SJCRH30 (cell line): ENCODE measurements at places on chromosomes 11 and 22. TPM values are rescaled to one million over a fixed set of nuclear protein-coding genes. Genes with fewer than 3 reads are reported as not detected.

The SPTBN2 gene
- 4.8 and 8.5 TPM in 2 replicates for total RNA-seq

DNA sequence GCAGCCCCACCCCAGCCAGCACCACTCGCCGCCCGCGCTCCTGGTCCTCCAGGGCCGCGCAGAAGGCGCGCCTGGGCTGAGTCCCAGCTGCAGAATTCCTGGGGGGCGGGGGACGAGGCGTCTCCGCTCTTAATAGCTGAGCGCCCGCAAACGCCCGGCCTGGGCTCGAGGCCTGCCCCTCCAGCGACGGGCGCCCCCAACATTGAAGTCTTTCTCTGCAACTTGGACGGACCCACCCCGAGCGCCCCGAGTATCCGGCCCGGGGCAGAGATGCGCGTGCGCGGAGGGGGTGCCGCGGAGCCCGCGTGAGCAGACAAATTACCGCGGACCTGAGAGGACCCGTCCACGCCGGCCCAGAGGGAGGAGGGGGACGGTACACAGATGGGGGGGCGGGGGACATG, 6.7 kb upstream of the SYT7 start:
- no peaks in the 10 kb centered on the region for H3K36me3 ChIP-seq
- H3K27ac ChIP-seq = no peak overlapping the region
- no peak for DNase-seq
- H3K4me3 ChIP-seq = no peak overlapping the region
- no peaks in the 10 kb centered on the region for H3K4me1 ChIP-seq
- H3K27me3 ChIP-seq = peaks cover 13% of the 10 kb centered on the region

The SLC37A2 gene
- 2.9 and 4.0 TPM in 2 replicates for total RNA-seq

DNA sequence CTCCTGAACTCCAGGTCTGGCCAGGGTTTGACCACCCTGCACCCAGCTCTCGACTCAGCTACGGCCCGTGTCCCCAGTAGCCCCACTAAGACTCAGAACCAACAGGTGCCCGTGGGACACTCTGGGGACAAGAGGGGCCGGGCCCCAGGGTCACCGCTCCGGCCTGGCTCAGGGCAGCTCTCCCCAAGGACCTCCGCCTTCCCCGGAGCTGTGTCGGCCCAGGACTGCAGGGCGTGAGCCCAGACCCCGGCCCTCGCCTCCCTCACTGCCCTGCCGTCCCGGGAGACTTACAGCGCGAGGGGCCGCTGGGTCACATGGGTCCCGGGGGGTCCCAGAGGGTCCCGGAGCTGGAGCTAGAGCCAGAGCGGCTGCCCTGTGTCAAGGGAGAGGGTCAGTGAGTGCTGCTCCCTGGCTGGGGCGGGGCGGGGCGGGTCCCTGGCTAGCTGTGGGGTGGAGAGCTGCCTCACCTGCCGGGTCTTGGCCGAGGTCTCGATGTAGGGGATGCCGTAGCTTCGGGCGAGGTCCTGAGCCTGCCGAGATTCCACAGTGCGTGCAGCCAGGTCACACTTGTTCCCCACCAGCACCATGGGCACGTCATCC, 2.3 kb downstream of the HRAS start:
- no peak overlapping the region for H3K27ac ChIP-seq
- H3K4me1 ChIP-seq = peaks cover 16% of the 10 kb centered on the region
- DNase-seq = no peak
- no peak overlapping the region for H3K4me3 ChIP-seq

GRCh38 chr22:21634844-21635243, 2.3 kb downstream of the CCDC116 start:
- DNase-seq = no peak
- no peak overlapping the region for H3K27ac ChIP-seq
- no peaks in the 10 kb centered on the region for H3K36me3 ChIP-seq
- no peaks in the 10 kb centered on the region for H3K4me1 ChIP-seq
- H3K27me3 ChIP-seq = no peaks in the 10 kb centered on the region
- no peak overlapping the region for H3K4me3 ChIP-seq

The TMEM121B gene
- 1.8 and 1.9 TPM in 2 replicates for total RNA-seq
